ENCODE measurements at places on chromosomes 5 and 9.
A peak's percentile ranks its signal among the peaks of the same experiment; 100 is the strongest.

DNA sequence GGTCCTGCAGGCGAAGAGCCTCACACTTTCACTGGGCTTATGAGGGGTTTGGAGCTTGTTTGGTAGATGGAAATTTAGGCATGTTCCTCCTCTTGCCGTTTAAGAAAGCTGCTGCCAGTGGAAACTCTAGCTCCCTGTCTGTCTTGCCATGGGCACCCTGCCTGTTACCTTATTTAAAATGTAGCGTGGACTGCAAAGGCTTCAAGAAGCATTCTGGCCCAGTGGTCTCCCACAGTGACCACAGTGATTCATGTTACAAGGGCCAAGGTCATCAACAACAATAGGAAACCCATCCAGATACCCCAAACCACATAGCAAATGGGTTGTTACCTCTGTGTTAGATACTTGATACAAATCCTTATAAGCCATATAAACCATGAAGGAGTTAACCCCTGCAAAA, 96.6 kb downstream of the DPYSL3 start:
- DNase-seq, result no peak

GRCh38 chr5:40834391-40834848, 602 bp downstream of the RPL37 start:
- DNase-seq, result peak; percentile 49

- no peak for DNase-seq
Observed at GRCh38 chr9:113293285-113293878, 9.8 kb downstream of the RNF183 start.

DNA sequence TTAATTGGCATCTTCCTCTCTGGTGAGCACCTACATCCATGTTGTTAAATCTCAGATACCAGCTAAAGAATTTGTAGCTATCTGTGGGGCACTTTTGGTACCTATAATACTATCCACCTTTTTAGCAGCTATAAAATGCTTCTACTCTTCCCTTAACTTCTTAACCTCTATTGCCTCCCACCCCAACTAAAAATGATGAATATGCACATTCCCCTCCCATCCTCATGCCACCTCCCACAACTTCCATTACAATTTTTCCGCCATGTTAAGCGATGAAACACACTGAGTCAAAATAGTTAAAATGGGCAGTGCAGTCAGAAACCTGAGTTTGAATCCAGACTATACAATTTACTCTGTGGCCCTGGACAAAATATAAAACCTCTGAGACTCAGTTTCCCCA, 10.1 kb downstream of the SSBP2 start:
- DNase-seq, result no peak

DNA sequence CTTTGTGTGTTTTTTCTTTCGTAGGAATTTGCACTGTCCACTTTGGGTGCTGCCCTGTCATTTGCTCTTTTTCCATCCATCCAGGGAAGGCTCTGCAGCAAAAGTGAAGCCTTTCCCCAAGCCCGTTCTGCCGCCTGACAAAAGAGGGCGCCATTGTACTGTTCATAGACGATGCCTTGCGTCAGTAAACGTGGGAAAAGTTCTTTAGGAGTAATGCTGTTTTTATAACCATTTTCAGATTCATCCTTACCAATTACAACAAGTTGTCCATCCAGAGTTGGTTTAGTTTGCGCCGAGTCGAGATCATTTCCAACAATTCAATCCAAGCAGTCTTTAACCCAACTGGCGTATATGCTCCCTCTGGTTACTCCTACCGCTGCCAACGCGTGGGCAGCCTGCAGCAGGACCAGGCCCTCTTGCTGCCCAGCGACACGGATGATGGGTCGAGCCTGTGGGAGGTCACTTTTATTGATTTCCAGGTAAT, 34.3 kb upstream of the RPS23 start:
- DNase-seq, result peak; percentile 37

DNA sequence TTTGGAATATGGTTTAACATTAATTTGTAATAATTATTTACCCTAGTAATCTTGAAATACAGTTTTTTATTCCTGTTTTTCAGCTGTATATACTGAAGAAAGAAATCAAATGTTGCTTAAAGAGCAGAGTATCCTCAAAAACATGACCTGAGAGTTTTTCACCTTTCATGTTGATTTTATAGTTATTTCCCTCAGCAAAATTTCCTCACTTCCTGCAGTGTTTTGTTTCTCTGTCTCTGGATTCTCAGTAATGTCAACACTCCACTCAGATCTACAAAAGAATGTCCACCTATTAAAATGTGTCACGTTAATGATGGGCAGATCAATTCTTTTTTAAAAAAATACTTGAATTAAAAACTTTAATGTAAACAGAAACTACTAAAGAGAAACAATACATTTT, 398.3 kb downstream of the ANXA1 start:
- no peak for DNase-seq

- DNase-seq, result no peak
Observed at GRCh38 chr5:141492168-141492885, 3.4 kb downstream of the PCDHGC5 start.

- no peak for DNase-seq
Observed at GRCh38 chr9:111298111-111298510, 31.9 kb downstream of the OR2K2 start.

Data from hematopoietic multipotent progenitor cell treated with erythropoietin and hydrocortisone succinate and interleukin-3 and kit ligand, for 15 days (in vitro differentiated cells).